Amniotic stem cell (primary cell): ENCODE measurements at places on chromosomes 11 and 22.

DNA sequence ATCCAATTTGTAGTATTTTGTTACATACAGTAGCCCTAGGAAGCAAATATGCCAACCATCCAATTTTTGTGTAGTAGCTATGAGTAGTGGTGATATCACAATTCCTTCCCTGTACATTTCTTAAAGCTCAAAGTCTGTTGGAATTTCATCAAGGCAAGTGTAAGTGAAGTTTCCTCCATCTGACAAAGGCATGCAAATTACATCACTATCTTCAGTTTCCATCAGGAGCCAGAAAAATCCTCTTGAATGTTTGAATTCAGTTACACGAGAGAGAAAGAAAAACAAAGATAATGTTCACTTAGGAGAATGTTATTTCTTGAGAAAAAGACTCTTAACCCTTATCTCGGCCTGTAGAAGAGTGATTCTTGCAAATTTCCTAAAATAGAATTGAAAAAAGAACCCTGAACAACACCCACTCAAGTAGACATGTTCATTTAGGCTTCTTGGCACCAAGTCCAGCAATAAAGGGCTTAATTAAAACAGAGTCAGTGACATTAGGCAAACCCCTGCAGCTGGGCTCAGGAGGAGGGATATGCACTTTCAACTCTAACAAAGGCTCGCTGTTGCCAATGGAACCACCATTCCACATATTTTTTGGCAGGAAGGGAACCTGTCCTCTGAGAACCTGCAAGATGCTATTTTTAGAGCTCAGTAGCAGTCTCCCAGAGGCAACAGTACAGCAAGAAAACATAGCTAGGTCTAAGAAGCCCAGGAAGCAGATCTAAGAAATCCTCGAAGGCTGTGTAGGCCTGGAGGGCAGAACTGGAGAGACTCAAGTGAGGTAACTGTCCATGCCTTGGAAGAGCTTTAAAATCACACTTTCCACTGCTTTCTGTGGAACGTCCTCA, 144.6 kb downstream of the CCDC81 start:
- DNase-seq, result peak; percentile 50

GRCh38 chr11:34749666-34750659, 129.1 kb downstream of the EHF start:
- DNase-seq, result peak; percentile 23

GRCh38 chr22:30191040-30191701, 55.4 kb downstream of the LIF start:
- no peak for DNase-seq

DNA sequence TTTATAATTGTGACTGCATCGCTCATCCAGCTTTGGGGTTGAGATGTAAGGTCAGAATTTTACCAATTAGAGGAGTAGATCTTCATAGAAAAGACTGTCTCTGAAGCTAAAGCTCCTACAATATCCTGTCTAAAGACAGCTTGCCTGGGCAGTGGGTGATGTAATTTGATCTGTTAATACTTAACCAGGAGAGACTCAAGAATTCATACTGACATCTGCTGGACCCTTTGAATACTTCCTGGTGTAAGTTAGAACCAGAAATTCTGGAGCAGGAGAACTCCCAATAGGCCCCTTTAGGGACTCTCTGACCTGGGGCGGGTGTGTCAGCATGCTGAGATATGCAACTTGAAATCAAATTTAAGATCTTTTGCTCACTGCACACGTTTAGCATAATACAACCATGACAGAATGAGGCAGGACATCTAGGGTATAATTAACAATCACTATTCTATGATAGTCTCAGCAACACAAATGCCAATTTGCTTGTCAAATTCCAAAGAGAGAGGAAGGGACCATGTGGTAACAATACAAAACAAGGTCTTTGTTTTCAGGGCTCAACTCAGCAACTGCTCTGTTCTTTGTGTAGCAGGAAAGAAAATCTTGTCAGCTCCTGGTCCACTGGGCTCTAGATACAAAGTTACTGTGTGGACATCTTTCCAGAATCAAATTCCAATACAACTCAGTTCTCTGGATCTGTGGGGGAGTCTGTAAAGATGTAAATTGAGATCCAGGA, 143.9 kb downstream of the INSC start:
- DNase-seq, result no peak

GRCh38 chr11:34426766-34427185, 12.0 kb upstream of the CAT start:
- DNase-seq, result no peak

- peak; percentile 4 for DNase-seq
Measured at GRCh38 chr11:11946180-11946579, 62.2 kb downstream of the DKK3 start.

DNA sequence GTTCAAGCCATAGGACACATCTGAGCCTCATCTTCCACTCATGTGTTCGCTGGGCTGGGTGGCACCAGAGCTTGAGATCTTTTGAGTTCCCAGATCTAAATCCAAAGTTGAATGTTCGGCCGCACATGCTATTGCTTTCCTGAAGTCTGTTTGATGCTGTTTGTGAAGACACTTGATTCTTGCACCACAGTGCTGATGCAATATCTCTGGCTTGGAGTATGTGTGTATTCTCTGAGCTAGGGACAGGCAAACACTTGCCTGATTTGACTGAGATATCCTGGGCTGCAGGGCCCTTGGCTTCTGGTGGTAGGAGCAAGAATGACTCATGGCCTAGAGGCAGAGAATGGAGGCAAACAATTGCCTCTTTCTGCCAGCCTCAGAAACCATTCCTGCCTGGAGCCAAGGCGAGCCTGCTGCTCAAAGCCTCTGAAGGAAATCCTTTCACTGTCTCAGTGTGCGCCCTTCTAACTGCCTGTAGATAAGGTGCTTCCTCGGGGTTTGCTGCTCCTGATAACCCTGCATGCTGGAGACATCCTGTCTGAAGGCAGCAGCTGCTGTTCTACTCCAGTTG, 73.0 kb downstream of the CYB5R2 start:
- no peak for DNase-seq

GRCh38 chr11:80077113-80077512, 636.3 kb upstream of the TENM4 start:
- DNase-seq, result no peak

GRCh38 chr11:57698843-57699365, 13.1 kb downstream of the MED19 start:
- DNase-seq, result no peak

DNA sequence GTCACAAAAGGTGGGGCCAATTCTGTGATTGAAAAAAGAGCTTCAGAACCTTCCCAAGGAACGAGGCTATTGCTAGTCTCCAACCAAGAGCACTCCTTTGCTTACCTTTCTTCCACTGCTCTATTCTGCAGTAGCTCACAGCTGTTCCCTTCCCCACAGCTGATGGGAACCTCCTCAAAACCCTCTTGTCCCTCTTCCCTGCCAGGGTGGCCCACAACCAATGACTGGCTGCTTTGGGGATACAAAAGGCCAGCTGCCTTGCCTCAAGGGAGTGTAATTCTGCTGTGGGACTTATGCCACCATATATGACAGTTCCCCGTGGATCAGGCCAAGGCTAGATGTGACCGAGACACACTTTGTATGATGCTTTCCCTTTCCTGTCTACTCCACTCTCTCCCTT, 15.0 kb downstream of the KCNE3 start:
- no peak for DNase-seq

DNA sequence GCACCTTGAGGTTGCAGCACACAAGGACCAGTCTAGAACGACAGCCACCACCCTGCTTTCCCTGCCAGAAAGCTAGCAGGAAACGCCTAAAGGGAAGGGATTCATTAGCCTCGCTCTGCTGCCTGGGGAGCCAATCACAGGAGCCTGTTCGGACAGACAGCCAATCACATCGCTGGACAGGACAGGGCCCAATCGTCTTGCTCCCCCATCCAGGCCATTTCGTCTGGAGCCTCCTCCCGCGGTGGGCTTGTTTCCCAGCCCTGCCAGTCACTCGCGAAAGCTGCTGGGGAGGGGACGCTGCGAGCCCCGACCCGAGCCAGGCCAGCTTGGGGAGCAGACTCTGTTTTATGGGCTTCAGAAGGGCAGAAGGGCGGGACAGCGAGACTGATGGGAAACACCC, 79.8 kb upstream of the NCAM1 start:
- no peak for DNase-seq

DNA sequence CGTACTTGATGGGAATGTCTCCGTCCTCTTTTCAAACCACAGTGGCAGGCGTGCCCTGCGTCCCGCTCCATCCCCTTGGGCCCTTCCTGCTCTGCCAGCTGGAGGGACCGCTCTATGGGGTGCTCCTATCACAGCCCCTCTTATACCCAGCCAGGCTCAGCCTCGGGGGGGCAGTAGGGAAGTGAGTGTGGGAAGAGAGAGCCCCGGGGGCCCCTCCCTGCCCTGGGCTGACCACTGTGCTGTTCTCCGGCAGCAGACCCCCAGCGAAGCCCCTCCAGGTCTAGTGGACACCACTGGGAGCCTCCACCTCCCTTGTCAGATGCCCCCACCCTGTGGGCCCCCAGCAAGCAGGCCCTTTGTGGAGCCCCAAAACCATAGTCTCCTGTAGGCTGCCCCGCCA, 572.5 kb downstream of the BRD1 start:
- no peak for DNase-seq

- no peak for DNase-seq
Measured at GRCh38 chr11:64007629-64008282, 21.5 kb downstream of the OTUB1 start.

- DNase-seq, result no peak
Measured at GRCh38 chr11:111882202-111882601, 2.9 kb downstream of the CFAP68 start.

DNA sequence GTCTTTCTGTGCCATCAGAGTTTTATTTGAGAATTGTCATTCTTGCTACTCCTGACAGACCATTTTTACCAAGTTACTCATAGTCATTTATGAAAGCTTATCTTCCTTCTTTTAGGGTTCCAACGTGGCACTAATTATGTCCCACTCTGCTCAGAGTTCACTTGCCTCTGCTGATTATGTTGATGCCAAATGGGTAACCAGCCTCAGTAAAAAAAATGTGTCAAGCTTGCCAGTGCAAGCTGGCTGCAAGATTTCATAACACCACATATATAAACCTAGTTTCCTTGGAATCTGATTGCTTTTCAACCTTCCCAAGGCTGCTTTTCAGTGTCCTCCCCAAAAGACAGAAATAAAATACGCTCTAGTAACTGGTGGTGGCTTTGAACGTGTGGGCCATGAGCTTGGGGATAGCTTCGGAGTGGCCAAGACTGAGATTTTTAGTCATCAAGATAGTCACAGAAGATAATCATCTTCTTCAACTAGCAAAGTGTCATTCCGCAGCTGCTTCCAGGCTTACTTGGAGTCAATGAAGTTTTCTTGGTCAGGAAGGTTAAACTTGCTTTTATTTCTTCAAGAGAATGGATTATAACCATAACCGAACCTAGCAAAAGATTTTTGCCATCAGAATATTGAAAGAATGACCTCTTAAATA, 29.5 kb upstream of the APOA1 start:
- DNase-seq, result no peak

- no peak for DNase-seq
Measured at GRCh38 chr11:69241075-69241740, 52.7 kb upstream of the MYEOV start.

- no peak for DNase-seq
Measured at GRCh38 chr22:22776121-22776520, 111.5 kb upstream of the IGLL5 start.

GRCh38 chr22:30205281-30206115, 41.1 kb downstream of the LIF start:
- peak; percentile 100 for DNase-seq

GRCh38 chr11:117201658-117202305, 2.6 kb downstream of the TAGLN start:
- no peak for DNase-seq

DNA sequence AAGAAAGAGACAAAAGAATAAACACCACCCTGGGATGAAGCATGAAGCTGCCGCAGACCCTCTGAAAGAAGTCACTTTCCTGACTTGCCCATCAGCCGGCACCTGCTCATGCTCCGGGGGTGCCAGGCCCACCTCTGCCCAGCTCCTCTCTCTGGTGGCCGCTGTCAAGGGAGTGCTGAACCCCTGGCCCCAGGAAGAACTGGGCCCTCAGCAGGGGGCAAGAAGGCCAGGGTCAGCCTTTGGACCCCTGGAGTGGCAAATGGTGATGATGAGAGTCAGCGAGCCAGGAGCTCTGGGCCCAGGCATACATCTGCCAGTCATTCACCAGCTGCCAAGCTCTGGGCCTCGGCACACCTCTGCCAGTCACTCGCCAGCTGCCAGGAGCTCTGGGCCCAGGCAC, 17.4 kb downstream of the TTLL8 start:
- DNase-seq, result no peak

DNA sequence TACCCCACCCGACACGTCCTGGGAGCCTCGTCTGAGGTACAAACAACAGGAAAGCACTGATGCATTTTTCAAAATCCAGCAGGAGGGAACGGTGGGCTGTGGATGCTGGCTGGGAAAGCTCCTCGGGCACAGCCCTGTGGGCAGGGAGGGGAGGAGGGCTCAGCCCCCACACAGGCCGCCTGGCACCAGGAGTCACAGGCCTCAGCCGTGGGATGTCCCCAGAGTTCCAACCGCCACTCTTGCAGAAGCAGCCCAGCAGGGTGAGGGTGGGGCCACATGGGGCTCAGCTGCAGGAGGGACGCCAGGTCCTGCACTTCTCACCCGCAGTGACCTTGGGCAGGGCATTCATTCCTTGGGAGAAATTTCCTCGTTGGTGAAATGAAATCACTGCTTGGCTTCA, 274.6 kb downstream of the BRD1 start:
- no peak for DNase-seq

GRCh38 chr22:47014636-47015345, 252.3 kb downstream of the TBC1D22A start:
- no peak for DNase-seq

DNA sequence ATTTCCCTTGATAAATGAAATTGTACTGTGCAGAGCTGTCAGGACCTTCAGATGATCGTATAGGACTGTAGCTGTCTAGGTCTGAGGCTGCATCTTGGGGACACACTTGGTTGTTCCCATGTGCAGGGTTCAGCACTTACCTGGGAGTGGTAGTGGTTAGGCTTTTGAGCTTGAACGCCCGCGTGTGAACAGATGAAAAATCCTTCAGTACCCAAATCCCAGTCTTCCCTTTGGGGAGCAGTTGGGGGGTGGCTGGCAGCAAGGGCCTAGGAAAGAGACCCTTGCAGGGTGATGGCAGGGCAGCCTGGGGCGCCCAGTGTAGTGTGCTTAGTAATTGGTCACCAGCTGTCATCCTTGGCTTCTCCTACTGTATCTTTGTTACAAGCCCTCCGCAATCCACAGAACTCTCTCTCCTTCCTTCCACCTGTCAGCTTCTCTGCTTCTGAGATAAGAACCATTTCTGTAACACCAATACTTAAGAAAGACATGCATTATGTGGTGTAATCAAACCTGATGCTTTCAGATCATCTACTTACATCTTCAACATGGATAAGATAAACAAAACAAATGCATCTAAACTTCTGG, 64.6 kb downstream of the MORC2 start:
- no peak for DNase-seq

- no peak for DNase-seq
Measured at GRCh38 chr11:33157103-33158027, 3.9 kb downstream of the CSTF3 start.

DNA sequence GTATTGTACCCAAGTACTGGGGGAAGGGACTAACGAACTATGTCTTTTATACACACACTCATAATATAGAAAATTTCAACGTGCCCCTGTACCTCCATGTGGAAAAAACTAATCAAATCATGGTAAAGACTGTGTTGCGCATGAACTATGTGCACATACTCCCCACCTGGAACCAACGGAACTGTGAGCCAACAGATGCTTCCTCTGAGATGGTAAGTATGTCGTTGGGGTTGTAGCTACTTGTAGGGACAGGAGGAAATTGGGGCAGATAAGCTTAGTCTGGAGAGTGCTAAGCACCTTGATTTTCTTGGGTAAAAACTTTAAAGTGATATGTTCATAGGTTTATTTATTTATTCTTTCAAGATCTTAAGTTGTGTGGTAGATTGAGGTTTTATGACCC, 40.1 kb downstream of the GLYAT start:
- DNase-seq, result no peak

- no peak for DNase-seq
Measured at GRCh38 chr22:21835378-21835777, 32.1 kb downstream of the MAPK1 start.
